ENCODE measurements at places on chromosomes 16 and 17.

DNA sequence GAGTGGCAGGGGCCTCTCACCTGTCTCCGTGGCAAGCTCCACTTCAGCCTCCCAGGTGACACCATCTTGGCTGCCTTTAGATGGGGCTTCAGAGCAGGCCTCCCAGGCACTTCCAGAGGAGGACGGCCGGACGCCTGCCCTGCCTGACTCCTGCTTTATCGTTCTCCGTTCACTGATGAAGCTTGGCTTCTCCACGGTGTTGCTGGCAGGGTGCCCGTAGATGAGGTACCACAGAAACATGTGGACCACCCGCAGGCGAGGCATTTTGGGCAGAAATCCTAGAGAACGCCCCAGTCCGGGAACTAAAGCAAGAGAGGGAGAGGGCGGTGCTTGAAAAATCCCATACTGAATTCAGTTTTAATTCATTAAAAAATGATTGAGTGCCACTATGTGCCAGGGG lies 54.5 kb downstream of the GTF3C1 start:
- no peak for DNase-seq

DNA sequence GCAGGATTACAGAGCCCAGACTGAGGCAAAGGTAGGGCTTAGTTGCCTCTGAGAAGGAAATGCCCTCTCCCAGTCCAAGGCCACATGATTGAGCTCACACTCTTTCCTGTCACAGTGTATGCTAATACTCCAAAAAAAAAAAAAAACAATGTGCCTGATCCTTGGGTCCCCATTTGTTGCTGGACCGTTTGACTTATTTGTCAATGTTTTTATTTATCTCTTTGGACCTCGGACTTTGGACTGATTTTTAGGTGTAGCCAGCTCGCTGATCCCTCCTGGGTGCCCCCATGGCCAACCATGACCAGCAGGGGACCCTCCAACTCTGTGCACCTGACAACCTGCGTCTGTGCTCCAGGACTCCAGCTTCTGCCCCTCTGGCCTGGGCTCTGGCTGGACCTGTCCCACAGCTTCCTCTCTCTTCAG lies 622 bp upstream of the CCL16 start:
- DNase-seq = peak; percentile 29

DNA sequence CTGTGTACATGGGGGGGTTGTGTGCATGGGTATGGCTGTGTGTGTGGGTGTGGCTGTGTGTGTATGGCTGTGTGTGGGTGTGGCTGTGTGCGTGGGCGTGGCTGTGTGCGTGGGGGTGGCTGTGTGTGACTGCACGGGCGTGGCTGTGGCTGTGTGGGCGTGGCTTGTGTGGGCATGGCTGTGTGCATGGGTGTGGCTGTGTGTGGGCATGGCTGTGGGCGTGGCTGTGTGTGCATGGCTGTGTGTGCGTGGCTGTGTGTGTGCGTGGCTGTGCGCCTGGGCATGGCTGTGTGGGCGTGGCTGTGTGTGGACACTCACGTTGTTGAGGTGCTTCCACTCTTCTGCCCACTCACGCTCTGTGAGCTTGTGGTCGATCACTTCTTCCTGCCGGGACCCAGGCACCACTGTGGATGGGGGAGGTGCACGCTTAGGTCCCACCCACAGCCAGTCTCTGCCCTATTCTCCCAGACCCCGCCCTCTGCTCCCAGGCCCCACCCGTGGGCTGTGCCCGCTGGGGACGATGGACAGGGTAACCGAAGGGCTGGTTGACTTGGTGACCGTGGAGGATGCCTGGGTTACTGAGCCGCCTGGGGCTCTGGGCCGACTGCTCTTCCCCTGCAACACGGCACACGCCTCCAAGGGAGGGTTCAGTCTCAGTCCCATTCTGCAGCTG lies 16.0 kb upstream of the PABPN1L start:
- DNase-seq = peak; percentile 80

DNA sequence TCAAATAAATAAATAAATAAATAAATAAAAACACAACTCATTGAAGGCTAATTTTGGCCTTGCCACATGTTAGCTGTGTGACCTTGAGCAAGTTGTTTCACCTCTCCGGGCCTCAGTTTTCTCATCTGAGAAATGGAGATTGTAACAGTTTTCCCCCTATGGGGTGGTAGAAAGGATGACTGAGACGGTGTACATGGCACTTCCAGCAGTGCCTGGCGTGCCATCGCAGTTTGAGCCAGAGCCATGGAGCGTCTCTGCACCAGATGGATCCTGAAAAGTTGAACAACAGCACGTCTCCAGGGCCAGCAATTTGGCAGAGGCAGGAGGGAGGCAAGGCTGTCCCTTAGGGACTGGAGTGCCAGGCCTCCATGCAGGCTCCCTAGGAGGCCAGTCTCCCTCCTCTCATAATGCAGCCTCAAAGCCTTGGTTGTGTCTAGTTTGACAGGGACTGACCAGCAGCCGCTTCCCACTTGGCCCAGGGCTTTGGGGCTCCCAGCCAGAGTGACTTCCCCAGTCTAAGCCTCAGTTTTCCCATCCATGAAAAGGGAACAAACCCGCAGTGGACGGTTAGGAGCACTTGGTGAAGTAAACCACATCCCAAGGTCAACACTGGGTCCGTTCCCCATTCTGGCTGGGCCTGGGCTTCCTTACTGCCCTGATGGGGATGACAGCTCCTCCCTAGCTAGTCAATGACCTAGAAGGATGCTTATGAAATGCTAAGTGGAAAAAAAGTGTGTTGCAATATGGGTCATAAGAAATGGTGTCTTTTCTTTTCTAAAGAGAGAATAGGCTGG lies 19.3 kb downstream of the SOCS1 start:
- DNase-seq = no peak

- no peak for DNase-seq
These were observed 19.9 kb downstream of the NCBP3 start for GRCh38 chr17:3826191-3826590.

GRCh38 chr16:46638947-46639925 lies 18.1 kb upstream of the SHCBP1 start:
- no peak for DNase-seq

DNA sequence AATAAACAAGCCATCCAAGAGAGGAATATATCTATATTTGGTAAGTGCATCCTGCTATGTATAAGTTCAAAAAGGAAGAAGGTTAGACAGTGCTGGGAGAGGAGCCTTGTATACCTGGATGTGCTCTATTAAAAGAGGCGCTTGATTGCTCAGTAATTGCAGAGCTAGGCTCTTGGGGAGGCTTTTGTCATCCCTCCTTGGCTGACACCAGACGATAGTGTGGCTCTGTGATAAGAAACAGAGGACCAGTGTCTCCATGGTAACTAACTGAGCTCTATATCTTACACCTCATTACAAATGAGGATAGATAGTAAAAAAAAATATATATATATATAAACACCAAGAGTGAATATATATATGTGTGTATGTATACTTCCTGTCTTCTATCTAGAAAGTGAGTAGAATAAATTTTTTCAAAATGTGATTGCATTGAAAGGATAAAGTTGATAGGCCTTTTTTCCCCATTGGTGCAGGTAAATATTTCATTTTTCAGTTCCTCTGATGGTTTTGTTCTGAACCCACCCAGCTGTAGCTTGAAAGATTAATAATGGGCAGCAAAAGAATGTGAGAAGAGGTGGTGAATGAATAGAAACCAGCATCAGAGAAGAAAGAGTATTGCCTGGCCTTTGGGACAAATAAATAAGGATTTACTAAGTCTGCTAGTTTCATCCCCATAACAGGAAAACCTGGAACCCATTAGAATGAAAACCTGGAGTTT lies 303.7 kb downstream of the ZFHX3 start:
- no peak for DNase-seq

- DNase-seq = no peak
These were observed 27.5 kb downstream of the TOM1L2 start for GRCh38 chr17:17944743-17945142.

DNA sequence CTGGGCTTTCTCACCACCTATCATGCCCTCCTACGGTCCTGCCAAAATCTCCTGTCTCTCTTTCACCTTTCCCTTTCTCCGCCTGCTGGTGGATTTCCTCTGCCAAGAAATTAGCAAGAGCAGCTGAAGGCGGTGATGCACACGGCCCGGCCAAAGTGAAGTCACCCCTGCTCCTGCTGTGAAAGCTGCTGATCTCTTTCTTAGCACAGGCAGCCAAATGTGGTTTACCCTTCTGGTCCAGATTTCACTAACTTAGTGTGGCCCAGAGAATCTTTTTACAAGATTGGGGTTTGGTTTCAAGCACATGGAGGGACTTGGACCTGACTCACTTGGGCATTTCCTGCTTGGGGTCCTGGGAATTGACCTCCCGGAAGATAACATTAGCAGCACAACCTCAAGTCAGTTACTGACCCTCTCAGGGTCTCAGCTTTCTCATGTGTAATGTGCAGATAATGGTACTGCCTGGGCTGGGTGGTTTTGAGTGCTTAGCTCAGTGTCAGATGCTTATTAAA lies 155.7 kb downstream of the SOCS1 start:
- peak; percentile 11 for DNase-seq

- DNase-seq = no peak
These were observed 43.6 kb downstream of the SMG6 start for GRCh38 chr17:2259769-2260536.

DNA sequence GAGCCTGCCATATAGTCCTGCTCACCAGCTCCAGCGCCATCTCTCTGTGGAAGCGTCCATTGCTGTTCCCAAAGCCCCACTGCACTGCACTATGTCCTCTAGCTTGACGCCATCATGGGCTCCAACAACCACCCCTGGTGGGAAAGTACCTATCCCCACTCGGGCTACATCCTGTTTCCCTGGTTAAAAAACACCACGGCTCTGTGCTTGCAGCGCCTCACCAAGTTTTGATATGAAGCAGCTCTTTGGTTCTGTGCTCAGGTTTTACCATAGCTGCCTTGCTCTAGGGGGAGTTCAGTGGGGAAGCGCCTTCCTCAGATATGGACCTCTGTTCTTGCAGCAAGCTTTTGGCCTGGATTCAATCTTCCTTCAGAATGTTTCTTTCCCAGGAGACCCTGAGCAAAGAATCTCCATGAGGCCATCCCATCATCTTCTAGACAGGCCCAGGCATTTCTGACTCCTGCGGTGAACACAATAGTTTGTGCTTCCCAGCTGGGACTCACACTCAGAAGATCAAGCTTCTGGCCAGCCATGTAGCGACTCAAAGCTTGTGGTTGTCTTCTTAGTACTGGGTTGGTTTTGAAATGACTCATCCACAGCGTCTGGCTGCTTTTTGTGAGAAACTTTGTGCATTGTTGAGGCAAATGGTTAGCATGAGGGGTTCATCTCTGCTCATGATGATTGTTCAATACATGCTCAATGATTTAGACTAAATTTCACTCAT lies 39.5 kb downstream of the DYNLRB2 start:
- no peak for DNase-seq

DNA sequence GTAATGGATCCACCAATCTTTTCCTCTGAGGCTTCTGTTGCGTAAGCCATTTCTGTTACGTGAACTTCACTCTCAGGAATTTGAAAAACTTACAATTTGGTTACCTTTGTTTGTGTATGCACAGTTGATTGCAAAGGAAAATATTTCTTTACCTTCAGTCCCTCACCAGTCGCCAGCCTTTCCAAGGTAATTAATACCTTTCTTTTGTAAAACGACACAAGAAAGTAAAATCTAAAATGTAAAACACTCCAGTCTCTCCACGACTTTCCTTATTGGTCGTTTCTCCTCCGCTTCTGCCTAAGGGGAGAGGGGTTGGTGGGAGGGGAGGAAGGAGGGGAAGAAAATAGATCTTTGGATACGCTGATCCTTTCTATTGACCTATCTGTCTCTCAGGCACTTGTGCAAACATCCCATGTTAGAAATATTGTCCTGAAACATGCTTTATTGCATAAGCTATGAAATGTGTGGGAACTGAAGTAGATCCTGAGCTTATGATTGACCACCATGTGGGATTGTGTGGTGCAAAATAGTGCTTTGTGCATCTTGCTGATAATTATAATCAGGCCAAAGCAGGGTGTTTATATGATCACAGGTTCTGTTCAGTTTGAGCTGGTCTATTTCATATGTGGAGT lies 32.4 kb upstream of the EFCAB13 start:
- DNase-seq = peak; percentile 83

Measured in hematopoietic multipotent progenitor cell treated with erythropoietin and hydrocortisone succinate and interleukin-3 and kit ligand, for 8 days (in vitro differentiated cells).